Anterior cingulate cortex (tissue), 58 donors: ENCODE measurements at places on chromosomes 13 and 19.

- DNase-seq = no peak
Measured at GRCh38 chr13:100597253-100597652, 8.7 kb upstream of the GGACT start.

DNA sequence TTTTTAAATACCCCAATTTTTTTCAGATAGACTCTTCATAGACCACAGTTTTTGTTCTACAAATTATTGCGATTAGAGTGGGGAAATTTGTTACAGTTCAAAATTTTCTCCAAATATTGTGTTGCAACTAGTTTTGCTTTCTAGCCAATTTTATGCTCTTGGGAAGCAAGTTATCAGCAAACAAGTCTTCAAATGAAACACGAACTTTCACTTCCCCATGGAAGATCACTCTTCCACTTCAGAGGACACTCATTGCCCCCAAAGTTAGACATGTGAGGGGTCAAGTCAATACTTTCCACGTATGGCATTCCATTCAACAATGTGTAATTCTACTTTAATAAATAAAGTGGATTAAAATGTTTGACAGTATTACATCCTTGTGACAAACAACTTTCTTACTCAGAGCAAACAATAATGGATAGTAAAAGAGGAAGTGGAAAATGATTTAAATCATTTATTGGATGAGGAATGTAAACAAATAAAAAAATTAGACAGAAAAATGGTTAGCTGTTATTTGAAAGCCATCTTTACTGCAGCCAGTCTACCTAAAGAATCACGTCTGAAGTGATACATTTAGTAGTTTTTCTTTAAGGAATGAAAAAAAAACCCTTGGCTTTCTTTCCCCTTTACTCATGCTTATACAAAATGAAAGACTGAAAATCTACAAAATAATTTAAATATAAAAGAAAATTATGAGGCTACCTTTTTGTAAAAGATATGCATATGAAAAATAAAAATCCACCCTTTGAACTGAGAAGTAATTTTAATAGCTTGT lies 41.2 kb upstream of the TNFSF11 start:
- no peak for DNase-seq

DNA sequence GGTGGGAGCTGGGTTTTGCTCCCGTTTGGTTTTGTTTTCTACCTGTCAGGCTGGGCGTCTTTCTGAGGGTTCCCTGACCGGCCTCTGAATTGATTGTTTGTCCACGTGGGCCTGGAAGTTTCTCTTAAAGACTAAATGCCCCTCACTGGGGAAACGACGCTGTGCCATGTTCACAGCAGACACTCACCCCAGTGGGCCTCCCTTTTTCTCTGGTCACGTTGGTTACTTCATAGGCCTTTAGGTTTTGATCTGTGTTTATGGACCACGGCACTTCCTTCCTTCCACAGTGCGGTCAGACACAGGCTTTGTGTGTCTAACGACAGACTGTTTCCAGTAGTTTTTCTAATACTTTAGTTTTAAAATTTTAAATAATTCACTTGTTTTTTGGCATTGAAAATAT lies 20.1 kb upstream of the NDUFS7 start:
- DNase-seq = no peak

DNA sequence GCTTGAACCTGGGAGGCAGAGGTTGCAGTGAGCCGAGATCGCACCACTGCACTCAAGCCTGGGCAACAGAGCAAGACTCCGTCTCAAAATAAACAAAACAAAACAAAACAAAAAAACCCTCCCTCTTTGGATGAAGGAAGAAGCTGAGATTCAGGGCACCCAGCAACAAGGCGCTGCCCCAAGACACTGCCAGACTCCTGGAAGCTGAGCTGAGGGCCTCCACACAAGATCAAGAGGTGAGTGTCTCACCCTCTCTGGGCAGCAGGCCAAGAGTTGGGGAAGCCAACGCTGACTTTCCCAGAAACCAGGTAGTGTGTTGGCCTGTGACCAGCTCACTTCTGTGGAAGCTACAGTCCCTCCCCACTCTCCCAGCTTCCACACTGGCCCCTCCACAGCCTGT lies 3.7 kb upstream of the TYROBP start:
- no peak for DNase-seq

DNA sequence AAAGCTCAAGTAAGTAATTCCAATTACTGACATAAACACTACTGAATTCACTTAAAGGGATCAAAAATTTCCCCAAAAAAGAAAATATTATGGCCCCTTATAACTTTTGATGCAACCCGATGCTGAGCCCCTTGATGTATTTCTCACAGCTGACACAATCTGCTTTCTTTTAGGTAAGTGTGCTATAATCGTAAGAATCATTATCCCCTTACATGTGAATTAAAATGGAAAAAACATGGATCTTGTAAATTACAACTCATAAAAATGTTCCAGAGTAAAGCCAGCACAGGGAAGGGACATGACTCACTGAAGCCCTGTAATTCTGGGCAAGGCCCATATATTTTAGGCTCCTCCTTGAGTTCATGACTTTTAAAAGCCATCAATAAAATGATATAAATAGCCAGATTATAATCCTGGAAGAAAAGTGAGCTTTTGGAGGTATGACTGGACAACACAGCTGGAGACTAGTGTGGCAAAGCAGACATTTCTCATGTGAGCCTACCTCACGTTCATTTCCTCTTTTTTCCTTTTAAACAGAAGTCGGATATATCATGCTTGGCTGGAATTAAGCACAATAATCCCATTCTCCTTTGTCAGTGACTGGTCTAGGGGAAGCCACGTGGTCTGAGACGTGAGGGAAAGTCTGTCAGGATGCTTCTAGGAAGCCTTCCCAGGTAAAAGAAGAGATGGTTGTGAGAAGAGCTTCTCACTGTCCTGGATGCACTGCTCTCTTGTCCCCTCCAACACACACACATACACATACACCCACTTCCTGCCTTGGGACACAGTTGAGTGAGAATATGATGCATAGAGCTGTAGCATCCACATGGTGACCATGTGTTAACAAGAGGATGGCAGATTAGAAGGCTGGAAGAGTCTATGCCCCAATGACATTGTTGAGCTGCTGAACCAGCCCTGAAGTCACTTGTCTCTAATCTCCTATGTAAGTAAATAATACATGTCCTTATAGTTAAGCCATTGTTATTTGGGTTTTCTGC lies 165.4 kb downstream of the RGCC start:
- no peak for DNase-seq

GRCh38 chr13:30739761-30740642 lies 4.7 kb downstream of the ALOX5AP start:
- no peak for DNase-seq

DNA sequence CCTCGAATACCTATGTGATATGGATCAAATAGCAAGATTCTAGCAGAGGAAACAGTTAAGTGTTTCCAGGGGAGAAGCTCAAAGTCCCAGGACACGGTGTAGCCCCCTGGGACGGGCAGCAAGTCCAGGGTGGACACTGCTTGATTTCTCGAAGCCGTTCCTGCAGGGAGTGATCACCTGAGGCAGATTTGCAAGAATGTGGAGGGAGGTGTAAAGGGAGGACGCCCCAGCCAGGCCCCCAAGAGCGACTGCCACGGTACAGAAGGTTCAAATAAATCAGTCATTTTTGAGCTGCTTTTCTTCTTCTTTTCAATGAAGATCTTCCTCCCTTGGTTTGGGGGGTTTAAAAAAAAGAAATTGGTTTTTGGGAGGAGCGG lies 41.4 kb downstream of the KLF2 start:
- no peak for DNase-seq
